NCI-H1105 (cell line): ENCODE measurements at places on chromosomes 3 and 15.
A peak's percentile ranks its signal among the peaks of the same experiment; 100 is the strongest.

- DNase-seq: no peak
Measured at GRCh38 chr15:70866982-70867641, 13.2 kb upstream of the LARP6 start.

- DNase-seq: no peak
Measured at GRCh38 chr3:129665024-129665768, 58.7 kb upstream of the PLXND1 start.

- DNase-seq: no peak
Measured at GRCh38 chr3:141191097-141191749, 40.4 kb upstream of the PXYLP1 start.

DNA sequence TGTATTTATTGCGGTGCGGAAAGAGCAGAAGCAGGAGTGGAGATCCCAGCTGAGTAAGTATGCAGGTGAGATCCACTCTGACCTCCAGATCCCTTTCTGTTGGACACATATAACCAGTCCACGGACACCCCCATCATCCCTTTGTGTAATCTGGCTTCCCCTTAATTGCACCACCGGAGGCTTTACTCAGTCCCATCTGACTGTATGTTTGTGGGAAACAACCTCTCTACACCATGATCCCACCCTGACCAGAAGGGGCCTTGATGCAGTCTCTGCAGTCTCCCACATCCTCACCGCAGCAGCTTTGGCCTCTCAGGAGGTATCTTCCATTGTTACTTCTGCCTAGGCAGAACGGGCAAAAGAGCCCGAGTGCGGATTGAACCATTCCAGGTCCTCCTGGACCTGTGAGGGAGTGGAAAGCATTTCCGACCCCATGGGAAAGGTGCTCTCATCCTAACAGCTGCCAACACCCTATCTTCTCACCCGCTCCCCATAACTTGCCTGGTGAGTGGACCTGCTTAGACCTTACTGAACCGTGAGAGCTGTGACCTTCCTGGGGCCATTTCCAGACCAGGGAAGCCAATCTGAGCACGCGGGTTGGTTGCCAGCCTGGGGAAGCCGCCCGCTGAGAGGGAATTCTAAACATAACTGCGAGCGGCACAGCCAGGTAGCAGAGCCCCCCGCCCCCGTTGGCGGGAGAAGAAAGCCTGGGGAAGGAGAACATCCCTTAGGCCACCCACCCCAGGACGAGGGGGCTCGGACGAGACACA is 1.1 kb downstream of the SLCO2A1 start:
- DNase-seq: no peak

DNA sequence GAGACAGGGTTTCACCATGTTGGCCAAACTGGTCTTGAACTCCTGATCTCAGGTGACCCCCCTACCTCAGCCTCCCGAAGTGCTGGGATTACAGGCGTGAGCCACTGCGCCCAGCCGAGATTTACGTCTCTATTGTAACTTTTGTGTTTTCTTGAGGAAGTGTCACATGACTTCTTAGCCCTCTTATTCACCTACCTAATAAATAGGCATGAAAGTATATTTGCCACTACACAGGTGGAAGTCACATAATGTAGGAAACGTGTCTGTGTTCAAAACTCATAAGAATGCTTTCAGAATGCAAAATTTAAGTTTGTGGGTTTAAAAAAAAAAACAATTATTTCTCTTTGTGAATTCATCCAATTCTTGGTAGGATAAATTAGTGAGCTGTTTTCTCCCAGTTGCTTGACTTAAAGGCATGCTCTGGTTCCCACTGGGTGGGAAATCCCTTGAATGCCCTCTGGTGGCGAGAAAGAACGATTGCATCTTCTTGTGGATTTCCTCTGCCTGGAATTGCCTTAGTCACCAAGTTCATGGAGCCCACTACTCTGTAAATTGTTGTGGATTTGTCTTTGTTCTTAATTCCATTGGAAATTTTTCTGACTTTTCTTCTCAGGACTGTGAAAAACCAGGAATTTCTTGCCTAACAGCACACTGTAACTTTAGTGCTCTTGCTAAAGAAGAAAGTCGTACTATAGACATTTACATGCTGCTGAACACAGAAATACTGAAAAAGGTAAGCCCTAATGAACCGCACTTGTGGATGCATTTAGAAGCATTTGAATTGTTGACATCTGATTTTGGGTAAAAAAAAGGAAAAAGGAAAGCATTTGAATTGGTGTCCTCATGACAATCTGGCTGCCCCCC is 82.2 kb upstream of the CTDSPL start:
- DNase-seq: peak; percentile 16

GRCh38 chr3:11847607-11848006 is 922 bp upstream of the TAMM41 start:
- DNase-seq: no peak

GRCh38 chr3:194587438-194587931 is 45.7 kb downstream of the TMEM44 start:
- no peak for DNase-seq

DNA sequence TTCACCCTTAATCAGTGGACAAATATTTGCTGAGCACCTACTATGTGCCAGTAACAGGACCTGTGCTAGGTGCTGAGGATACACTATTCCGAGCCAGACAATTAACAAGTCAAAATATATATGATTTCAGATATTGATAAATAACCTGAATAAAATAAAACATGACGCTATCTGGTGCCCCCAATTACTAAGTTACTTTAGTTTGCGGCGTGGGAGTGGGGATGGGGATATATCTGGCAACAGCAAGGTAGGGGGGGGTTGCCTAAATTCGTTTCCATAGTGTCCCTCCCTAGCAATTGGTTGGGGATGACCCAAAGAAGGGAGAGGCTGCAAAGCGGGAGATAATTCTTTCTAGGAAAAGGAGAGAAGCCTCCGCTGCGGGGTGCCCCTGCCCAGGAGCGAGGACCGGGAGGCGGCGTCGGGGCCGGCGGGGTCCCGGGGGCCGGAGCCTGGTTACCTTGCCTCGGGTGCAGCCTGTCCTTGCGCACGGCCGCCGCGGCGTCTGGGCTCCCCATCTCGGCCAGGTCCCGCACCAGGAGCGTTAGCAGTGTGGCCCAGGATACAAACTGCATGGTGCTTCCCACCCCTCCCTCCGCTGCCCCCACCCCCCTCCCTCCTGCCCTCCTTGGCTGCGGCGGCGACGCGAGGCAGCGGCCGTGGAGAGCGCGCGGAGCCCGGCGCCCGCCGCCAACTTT is 567 bp downstream of the ADAMTS9 start:
- DNase-seq: no peak

- no peak for DNase-seq
Measured at GRCh38 chr3:134696155-134696554, 45.3 kb upstream of the KY start.

GRCh38 chr3:128725547-128726022 is 398 bp upstream of the RAB7A start:
- DNase-seq: no peak

DNA sequence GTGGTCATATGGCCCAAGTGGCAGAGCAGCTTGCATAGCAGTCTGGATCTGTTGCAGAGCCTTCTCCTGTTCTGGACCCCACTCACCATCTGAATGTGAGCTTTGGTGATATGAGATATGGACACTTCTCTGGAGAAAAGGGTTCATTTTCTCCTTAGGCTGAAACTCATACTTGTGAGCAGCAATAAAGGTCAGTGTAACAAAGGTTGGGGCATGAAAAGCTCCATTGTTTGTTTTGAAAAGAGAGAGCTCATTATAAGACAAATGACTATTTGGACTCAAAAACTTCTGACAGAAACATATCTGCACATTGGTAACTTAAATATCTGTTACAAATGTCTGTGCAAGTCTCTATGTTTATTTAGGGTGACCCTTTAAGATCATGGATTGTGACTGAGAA is 517.3 kb downstream of the MFSD1 start:
- no peak for DNase-seq

DNA sequence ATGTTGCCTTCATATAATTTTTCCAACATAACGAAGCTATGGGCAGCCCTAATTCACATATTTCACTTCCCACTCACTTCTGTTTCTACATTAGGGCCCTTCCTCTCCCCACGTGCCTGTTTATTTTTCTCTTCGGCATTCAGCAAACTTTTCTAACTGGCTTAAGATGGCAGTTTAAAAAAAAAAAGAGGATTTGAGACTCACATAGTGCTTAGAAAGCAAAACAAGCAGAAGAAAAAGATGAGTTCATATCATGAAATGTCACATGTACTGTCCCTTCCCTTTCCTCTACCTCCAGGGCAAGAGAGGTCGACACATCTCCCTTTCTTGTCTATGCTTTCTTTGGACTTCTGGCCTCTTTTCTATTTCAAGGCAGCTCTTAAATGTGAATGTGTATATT is 30.6 kb downstream of the SLC49A4 start:
- no peak for DNase-seq

DNA sequence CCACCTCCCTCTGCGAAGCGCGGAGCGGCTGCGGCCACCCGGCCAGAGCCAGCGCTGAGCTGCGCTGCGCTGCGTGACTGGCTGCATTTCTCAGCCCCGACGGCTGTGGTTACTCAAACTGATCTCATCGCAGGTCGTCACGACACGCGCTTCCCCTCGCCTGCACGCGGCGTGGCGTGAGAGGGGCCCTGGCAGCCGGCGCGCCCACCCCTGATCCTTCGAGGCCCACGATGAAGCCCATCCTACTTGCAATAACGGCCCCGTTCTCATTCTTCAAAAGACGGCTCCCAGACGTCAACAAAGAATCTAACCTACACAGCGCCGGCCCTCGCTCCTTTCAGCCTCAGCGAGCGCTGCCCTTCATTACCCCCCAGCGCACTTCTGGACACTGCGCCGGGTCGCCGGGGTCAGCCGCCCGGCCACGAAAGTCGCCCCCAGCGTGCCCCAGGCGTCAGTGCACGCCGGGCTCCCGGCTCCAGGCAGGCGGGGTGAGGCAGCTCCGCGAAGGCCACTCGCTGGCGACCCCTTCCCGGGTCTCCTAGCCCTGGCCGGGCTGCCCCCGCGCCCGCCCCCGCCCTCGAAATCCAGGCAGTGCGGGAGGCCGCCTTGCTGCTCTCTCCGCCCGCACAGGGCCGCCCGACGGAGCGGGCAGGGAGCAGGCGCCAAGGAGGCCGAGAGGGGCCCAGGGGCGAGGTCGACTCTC is 9.9 kb upstream of the LEKR1 start:
- DNase-seq: no peak

GRCh38 chr15:76480267-76480666 is 143.7 kb downstream of the ISL2 start:
- DNase-seq: no peak

- DNase-seq: no peak
Measured at GRCh38 chr15:47273864-47274263, 443.4 kb upstream of the SEMA6D start.

DNA sequence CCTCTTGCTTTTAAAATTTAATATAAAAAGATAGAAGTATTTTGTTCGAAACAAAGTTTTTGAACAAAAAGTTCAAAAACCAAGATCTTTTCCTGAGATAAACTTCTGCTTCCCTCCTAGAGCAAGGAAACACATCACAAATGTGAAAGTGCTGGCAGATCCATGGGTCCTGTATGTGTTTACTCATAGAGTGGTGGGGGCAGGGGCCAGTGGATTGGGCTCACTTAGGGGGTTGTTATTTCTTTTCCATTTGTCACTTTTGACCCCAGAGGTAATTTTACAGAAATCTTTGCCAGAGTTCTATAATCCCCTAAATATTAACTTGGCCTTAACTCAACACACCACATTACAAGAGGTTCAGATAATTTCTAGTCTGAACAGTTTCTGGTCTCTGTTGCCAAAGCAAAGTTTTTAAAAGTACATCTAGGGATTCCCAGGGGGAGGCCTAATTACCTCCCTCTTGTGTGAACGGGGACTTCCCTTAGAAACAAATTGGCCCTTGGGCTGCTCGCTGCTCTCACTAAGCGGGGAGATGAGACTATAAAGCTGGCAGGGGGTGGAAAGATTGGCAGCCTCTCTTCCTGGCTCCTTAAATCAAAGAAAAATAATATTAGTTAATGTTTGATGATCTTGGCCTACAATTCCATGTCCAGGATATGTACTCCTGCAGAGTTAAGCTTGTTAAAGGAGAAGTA is 66.8 kb upstream of the PTX3 start:
- no peak for DNase-seq

- no peak for DNase-seq
Measured at GRCh38 chr3:99925584-99926230, 108.0 kb downstream of the CMSS1 start.

DNA sequence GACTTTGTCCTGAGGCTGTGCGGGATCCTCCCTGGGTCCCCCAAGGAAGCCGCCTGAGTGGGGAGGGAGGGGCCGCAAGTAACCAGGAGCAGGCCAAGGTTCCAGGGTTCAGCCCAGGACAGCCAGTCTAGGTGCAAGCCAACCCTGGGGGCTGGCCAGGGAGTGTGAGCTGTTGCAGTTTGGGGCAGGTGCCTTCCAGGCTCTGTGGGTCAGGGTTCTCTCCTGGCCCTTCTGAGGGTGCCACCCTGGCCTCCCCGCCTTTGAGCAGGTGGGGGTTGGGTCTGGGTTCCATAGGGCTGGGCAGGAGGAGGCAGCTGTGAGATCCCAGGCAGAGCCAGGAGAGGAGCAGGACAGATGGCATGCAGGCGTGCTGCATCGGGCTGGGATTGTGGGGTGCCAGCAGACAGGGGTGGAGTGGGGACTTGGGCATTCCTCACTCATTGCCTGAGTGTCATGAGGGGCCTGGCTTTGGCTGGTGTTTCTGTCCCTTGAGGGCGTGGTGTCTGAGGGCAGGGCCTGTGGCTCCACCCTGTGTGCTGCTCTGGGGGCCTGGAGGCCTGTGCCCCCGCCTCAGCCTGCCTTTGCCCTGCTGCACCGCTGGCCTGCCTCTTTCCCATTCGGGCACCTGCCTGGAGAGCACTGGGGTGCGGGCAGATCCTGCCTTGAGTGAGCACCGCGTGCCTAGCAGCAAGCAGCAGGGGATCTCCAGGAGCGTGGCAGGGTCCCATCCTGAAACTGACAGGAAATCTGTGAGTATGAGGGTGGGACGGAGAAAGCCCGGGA is 18.4 kb downstream of the KLF13 start:
- DNase-seq: no peak

DNA sequence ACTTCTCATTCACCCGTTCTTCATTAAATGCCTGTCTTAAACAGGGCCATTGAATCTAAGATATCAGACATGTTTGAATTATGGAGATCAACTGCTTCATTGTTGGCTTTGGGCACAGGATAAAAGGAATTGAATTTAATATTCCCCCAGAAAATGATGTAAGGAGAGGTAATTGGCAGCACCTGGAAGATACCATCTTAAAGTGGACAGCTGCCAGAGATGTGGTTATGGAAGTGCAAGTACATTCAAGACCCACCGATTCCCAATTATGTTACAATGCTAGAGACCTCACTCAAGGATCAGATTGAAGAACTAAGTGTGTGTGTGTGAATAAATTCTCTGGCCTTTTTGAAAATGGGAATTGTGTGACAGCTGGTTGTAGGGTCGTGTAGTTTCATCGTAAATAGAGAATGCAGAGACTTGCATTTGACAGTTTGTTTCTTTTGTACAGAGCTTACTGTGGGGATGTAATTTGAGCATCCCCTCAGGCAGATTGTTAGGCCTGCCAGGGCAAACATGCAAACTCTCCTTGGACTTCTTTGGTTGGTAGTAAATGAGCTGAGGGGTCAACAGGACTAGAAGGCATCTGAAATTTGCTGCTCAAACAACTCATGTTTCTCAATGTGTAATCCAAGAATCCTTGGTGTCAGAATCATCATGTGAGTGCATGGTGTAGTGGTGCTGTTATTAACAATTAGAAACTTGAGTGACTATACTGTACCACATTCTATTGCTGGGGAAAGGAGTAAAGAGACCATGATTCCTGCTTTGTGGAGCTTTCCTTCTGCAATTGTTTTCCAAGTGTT is 359.2 kb upstream of the THRB start:
- peak; percentile 53 for DNase-seq
